CD8-positive, alpha-beta memory T cell (primary cell): ENCODE measurements at places on chromosomes 7 and 10. TPM values are rescaled to one million over a fixed set of nuclear protein-coding genes. Genes with fewer than 3 reads are reported as not detected.

The DKK1 gene
- not detected for total RNA-seq

The CLDN3 gene
- not detected for total RNA-seq

The CRTAC1 gene
- not detected for total RNA-seq

The STRA8 gene
- not detected for total RNA-seq

The SP8 gene
- not detected for total RNA-seq

The ABCB1 gene
- 22.2 TPM for total RNA-seq

The ST7 gene
- total RNA-seq = 12.7 TPM

The CAV2 gene
- not detected for total RNA-seq

The PIP4K2A gene
- 116 TPM for total RNA-seq

The GFRA1 gene
- not detected for total RNA-seq

The CHST3 gene
- 0.07 TPM for total RNA-seq

The SLC18A2 gene
- 0.07 TPM for total RNA-seq

The ELFN1 gene
- total RNA-seq = 0.22 TPM

The GIMAP6 gene
- 44.9 TPM for total RNA-seq

The FAM25C gene
- total RNA-seq = not detected

The EXOC4 gene
- 50.3 TPM for total RNA-seq

The RINT1 gene
- 29.6 TPM for total RNA-seq

The SYPL1 gene
- total RNA-seq = 33.1 TPM

The SPDYE1 gene
- total RNA-seq = not detected

The MCMBP gene
- total RNA-seq = 137 TPM

The CYP3A5 gene
- not detected for total RNA-seq

The TMEM229A gene
- not detected for total RNA-seq

The SPOCK2 gene
- total RNA-seq = 63.0 TPM

The GNAT3 gene
- total RNA-seq = not detected

The PLPP4 gene
- not detected for total RNA-seq

The NUTM2E gene
- total RNA-seq = 0.11 TPM

The HTR5A gene
- total RNA-seq = not detected

The NPSR1 gene
- total RNA-seq = not detected

The FOXI2 gene
- total RNA-seq = not detected

The TBC1D12 gene
- total RNA-seq = 0.46 TPM

The PARD3 gene
- 0.46 TPM for total RNA-seq

The WDR86 gene
- 0.59 TPM for total RNA-seq

The TAS2R5 gene
- 0.88 TPM for total RNA-seq

The SYNPO2L gene
- not detected for total RNA-seq

The VSIR gene
- 61.4 TPM for total RNA-seq

The FAM237B gene
- total RNA-seq = not detected

The ENTPD7 gene
- total RNA-seq = 7.4 TPM

The OPN1SW gene
- total RNA-seq = not detected

The MMP21 gene
- 0.11 TPM for total RNA-seq

The CDHR1 gene
- 1.7 TPM for total RNA-seq

The TMED4 gene
- total RNA-seq = 80.5 TPM

The SFRP5 gene
- not detected for total RNA-seq

The AGMO gene
- not detected for total RNA-seq

The NUTM2B gene
- 1.1 TPM for total RNA-seq

The CPA4 gene
- not detected for total RNA-seq

The EGR2 gene
- 87.8 TPM for total RNA-seq

The PTPRN2 gene
- total RNA-seq = 0.42 TPM

The TAS2R41 gene
- not detected for total RNA-seq

The NKX2-3 gene
- total RNA-seq = not detected

The UCMA gene
- not detected for total RNA-seq

The GPR37 gene
- not detected for total RNA-seq
